ENCODE measurements at places on chromosomes 3 and 15.

DNA sequence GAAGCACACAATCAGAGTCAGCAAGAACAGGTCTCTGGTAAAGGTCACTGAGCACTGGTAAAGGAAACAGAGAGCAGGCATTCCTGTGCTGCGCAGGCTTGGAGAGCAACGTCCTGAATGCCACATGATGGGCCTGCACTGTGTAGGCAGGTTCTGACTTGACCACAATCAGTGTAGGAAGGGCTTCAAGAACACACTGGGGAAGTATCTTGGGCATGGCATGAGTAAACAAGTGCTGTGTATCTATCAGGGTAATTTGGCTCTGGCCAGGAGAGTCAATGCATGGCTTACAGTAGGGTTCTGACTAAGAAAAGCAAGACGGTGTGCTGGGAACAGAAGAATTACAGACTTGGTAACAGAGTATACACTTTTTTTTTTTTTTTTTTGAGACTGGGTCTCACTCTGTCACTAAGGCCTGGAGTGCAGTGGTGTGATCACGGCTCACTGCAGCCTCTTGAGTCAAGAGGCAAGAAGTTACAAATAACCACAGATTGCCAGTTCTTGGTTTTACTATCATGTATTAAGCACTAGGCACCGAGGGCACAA lies 30.6 kb downstream of the TBC1D2B start:
- peak; percentile 41 for DNase-seq

GRCh38 chr15:55555089-55555488 lies 33.1 kb downstream of the PYGO1 start:
- DNase-seq: no peak

GRCh38 chr15:80267658-80268057 lies 15.6 kb upstream of the CTXND1 start:
- no peak for DNase-seq

- DNase-seq: peak; percentile 62
These were observed 281.9 kb upstream of the LRRFIP2 start for GRCh38 chr3:37456270-37456708.

GRCh38 chr3:133152056-133152455 lies 113.9 kb downstream of the TMEM108 start:
- DNase-seq: no peak

GRCh38 chr3:26205475-26205874 lies 415.6 kb downstream of the OXSM start:
- DNase-seq: no peak

DNA sequence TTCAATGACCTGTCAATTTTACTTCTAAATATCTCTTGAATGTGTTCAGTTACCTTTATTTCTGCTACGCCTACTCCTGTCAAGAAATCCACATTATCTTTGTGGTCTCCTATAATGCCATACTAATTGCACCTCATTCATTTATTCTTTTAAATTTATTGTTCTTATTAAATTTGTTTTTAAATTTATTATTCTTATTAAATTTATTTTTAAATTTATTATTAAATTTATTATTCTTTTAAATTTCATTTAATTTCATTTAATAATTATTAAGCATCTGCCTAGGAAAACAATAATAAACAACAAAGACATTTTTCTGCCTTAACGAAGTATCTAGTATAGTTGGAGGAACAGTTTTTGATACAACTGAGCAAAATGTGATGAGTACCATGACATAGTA lies 211.7 kb downstream of the ZPLD1 start:
- DNase-seq: no peak

DNA sequence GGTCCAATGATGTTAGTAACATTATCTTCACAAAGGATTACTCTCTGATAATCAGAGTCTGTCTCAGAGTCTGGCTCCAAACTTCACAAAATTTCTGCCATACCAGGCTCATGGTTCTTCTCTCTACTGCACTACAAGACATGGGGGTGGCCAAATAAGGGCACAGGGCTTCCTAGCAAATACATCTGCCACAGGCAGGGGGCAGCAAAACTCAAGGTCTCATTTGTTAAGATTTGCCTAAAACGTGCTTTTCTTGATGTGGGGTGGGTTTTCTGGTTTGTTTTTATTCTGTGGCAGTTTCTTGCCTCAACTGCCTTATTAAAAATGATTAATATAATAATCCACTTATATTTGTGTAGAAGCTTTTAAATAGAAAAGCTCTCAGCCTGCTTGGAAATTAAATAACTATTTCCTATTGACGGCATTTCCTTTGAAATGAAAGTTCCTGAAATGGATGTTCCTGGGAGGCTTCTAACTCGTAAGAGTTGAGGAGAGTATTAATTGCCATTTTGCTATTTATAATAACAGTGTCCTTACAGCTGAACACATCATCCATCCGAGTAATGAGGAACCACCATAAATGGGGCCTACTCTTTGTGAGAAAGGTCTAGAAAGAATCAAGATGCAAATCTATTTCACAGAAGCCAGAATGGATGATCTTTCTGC lies 53.8 kb downstream of the SST start:
- DNase-seq: peak; percentile 62

GRCh38 chr15:61621146-61621545 lies 392.0 kb upstream of the RORA start:
- peak; percentile 60 for DNase-seq

GRCh38 chr3:48926425-48927392 lies 8.1 kb downstream of the ARIH2 start:
- DNase-seq: no peak

- no peak for DNase-seq
These were observed 14.5 kb downstream of the BTD start for GRCh38 chr3:15616053-15616452.

- DNase-seq: no peak
These were observed 36.6 kb upstream of the MTMR10 start for GRCh38 chr15:31027910-31028578.

GRCh38 chr3:39068556-39068955 lies 16.7 kb downstream of the WDR48 start:
- no peak for DNase-seq

GRCh38 chr15:77464129-77464865 lies 43.6 kb downstream of the HMG20A start:
- DNase-seq: no peak

DNA sequence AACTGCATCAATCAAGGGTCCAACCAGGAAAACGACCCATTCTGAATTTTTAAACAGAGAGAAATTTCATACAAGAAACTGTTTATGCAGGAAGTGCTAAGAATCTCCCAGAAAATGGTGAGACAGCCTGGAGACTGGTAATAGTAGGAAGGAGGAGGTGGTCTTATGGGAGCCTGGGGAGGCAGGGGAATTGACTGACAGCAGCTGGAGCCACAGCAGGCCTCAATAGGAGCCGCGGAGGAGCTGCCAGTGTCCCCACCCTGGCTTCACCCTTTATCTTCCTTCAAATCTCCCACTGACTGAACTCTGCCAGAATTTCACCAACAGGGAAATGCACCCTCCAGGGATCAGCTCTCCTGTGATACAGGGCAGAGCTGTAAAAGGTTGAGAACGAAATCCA lies 7.5 kb upstream of the C3orf80 start:
- DNase-seq: no peak

All from left lobe of liver (tissue), 2 donors.